ENCODE measurements at places on chromosomes 2 and 18.

GRCh38 chr2:30713698-30714097 is 93.5 kb downstream of the CAPN13 start:
- DNase-seq = no peak

DNA sequence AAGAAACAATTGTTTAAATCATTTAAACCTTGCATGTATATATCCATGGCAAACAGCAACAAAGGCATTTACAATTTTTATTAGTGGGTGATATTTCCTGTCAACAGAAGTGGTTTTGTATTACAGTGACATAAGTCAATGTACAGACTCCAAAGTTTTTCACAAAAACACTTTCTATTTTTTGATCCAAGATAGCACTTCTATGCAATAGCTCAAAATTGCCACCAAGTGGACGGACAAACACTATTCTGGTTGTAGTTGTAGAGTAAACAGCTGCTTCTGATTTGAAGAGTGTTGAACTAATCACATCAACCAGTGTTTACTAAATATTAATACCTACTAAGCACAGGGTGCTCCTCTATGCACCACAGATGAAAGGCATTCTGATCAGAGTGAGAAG is 421.4 kb downstream of the NCKAP5 start:
- no peak for DNase-seq

DNA sequence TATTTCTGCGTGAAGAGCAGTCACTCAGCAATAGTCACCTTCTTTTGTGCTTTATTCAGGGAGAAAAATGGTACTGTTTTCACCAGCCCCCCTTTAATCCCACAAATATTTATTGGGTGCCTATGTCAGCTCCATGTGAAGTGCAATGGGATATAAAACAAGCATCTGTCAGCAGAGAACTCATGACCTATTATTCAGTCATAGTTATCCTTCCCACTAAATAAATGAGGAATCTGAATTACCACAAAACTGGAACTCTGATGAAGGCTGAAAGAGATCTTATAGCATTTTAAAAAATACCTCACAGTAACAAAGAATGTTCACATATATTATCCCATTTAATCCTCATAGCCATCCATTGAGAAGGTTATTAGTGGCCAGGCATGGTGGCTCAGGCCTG is 45.8 kb downstream of the DHX57 start:
- no peak for DNase-seq

DNA sequence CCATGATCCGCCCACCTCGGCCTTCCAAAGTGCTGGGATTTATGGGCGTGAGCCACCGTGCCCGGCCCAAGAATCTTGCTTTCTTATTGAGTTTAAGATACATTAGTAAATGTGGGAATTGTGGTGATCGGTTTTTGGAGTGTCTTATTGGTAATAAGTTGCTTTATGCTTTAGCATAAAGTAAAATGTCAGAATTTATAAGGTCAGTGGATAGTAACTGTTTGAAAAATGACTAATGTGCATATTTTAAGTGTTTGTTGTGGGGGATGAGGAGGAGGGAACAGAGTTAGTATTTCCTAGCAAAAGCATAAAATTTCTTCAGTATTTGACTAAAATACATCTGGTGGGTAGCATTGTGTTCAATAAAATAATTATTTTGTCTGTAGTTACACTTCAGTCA is 77.4 kb downstream of the SLC39A10 start:
- DNase-seq = peak; percentile 5

DNA sequence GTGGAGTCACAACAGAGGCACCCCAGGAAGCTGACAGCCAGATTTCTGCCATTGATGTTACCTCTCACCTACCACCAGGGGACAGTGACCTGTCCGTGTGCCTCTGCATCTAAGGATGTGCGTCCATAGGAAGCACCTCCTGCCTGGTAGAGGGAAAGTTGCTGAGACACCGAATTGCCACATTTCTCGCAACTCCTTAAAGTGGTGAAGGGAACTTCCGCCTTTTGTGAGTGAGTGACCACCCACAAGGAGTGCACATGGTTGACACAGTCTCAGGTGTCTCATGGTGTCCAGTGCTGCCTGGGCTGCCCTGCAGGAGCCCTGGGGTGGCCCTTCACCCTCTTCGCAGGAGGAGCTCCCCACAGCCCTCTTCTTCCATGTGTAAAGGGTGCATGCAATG is 201.8 kb downstream of the GBX2 start:
- DNase-seq = no peak

DNA sequence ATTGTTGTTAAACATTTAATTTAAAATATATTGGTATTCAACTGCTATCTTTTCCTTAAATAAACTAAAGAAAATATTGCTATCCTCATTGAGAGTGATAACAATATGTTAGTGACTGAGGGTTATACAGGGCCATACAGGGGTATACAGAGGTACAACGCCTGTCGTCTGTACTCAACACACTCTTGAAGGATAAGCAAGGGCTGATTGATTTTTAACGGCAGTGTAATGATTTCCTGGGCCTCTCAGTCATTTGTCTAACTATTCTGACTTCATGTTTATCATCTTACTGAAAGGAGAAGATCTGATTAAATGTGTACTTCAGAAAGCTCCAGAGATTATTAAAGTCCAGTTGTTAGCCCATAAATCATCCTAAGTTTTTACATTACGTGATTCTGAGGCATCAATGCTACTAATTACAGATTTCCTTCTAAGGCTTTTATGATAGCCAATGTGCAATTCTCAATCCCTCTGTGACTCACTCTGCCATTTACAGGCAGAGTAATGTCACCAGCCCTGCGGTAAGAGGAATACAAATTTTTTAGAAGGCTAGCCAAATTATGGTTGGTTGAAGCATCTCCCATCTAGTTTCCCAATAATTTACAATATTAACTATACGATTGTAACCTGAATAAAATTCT is 893.0 kb upstream of the CHAC2 start:
- no peak for DNase-seq

GRCh38 chr2:112108178-112108832 is 29.9 kb upstream of the FBLN7 start:
- no peak for DNase-seq

GRCh38 chr18:57043241-57043640 is 103.6 kb upstream of the BOD1L2 start:
- no peak for DNase-seq

DNA sequence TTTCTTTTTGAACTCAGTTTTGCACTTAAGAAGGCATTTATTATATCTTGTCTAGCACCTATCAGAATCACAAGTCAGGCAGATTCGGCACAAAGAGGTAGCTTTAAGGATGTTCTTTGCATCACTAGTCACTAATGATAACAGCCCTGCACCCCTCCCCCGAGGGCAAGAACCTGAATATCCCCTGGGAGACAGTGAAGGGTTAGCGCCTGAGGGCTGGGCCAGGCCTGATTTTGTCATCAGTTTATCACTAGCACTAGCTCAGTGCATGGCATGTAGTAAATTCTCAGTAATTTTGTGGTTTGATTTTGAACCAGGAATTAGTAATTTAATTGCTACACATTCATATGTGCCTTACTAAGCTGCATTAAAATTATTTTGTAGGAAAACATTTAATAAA is 23.9 kb upstream of the HS6ST1 start:
- no peak for DNase-seq

GRCh38 chr18:22226801-22227200 is 57.4 kb downstream of the GATA6 start:
- DNase-seq = no peak

GRCh38 chr2:15874321-15874720 is 66.0 kb upstream of the MYCN start:
- DNase-seq = no peak

DNA sequence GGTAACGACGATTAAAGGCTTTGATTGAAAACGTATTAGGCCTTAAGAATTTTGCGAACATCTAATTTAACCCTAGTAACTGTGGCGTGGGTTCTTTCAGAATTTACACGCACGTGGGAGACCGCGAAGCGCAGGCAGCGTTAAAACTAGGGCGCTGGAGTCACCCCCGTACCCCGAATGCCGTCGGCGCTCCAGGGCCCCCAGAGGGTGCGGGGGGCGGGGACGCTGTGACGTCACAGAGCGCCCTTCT is 673 bp upstream of the SMCHD1 start:
- peak; percentile 34 for DNase-seq

DNA sequence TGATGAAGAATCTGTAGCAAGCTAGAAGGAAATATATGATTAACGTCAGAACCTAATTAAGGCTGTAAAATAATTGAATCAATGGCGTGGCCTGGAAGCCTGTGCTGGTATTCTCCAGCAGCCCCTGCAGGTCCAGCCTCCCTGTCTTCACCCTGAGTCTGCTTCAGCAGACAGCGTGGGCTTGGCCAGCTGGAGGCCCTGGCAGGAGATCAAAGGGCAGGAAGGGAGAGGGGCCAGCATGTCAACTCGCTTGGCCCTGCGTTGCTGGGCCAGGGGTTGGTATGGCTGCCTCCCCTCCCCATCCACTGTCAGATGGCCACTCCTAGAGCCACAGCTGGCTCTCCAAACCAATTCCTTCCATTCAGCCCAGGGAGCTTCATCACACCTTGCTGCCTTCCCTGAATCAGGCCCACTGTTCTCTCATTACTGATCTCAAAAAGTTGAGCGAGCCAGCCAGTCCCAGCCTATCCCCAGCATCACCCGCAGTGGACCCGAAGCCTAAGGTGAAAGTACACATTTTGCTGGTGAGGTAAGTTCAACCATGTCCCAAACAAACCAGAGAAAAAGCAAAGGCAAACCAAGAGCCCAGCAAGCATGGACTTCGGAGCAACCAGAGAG is 228.4 kb upstream of the AGAP1 start:
- no peak for DNase-seq
